NCI-H2029 (cell line): ENCODE measurements at places on chromosomes 3 and 15.

DNA sequence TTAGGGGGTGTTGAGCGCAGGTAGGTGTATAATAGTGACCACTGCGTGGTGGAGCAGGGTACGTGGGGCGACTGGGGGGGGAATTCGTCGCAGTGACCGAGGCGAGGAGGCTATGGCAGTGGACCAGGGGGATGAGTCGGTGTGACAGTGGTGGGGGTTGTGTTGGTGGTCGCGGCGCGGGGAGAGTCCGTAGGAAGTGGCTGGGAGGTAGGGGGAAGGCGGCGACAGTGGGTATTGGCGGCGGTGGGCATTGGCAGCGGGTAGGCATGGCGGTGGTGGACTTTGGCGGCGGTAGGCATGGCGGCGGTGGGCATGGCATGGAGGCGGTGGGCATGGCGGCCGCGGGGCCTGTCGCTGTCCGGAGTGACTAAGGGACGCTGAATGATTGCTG, 739 bp downstream of the SNRPN start:
- DNase-seq: no peak

DNA sequence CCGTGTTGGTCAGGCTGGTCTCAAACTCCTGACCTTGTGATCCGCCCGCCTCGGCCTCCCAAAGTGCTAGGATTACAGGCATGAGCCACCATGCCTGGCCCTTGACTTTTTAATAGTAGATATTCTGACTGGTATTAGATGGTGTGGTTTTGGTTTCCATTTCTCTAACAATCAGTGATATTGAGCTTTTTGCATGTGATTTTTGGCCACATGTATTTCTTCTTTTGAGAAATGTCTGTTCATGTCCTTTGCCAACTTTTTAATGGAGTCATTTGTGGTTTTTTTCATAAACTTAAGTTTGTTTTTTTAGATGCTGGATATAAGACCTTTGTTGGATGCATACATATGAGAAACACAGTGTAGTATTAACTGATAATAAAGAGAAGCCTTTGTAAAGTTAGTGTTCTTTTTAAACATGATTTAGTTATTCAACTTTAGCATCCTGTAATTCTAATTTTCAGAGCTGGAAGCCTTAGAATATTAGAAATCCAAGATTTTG, 280.8 kb downstream of the RBMS3 start:
- no peak for DNase-seq

DNA sequence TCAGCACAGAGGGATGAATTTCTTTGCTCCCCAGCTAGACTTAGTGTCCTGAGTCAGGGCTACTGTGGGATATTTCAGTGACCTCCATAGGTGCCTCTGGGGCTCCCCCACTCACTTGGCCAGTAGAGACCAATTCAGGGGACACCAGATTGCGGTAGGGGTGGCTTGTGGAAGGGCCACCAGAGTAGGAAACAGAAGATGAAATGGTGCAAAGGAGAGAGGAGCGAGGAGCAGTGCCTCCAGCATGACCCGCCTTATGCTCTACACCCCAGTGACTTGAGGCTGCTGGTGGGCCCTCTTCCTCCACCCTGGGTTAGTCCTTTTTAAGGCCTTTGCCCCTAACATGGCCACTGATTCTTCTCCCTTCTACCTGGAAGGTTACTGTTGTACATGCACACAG, 2.5 kb downstream of the AEN start:
- no peak for DNase-seq

DNA sequence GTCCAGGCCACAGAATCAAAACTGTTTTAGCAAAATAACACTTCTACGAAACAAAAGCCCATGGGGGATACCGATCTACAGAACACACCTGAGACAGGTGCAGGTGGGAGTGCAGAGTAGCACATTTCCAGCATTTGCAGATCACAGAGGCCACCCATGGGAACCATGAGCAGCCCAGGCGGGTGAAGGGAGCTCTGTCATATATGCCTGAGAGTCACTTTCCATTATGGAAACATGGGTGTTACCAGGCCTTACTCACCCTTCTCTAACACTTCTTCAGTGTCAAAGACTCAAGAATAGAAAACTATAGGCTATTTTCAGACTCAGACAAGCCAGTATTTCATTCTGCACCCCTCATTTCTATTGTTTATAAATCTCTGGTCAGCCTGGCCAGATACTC, 3.5 kb downstream of the PLA1A start:
- no peak for DNase-seq

DNA sequence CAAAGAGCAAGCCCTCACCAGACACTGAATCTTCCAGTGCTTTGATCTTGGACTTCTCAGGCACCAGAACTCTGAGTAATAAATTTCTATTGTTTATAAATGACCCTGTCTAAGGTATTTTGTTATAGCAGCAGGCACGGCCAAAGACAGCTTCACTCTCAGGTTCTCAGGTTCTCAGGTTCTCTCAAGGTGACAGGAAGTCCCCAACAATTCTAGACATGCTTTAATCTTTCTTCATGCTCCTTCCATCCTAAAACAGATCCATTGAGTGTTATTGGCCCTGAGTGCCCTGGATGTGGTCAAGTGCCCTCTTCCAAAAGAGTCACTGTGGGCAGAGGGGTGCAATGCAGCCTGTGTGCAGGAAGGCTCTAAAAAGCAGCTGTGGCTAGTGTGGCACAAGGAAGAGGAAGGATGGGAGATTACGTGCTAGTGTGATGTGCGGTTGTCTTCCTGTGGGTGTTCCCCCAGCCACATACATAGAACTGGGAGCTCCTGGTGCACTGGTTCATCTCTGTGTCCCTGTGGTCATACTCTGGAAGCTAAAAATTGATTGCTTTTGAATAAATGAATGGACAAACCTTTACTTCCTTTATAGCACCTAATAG, 11.0 kb upstream of the RAB7A start:
- DNase-seq: no peak

DNA sequence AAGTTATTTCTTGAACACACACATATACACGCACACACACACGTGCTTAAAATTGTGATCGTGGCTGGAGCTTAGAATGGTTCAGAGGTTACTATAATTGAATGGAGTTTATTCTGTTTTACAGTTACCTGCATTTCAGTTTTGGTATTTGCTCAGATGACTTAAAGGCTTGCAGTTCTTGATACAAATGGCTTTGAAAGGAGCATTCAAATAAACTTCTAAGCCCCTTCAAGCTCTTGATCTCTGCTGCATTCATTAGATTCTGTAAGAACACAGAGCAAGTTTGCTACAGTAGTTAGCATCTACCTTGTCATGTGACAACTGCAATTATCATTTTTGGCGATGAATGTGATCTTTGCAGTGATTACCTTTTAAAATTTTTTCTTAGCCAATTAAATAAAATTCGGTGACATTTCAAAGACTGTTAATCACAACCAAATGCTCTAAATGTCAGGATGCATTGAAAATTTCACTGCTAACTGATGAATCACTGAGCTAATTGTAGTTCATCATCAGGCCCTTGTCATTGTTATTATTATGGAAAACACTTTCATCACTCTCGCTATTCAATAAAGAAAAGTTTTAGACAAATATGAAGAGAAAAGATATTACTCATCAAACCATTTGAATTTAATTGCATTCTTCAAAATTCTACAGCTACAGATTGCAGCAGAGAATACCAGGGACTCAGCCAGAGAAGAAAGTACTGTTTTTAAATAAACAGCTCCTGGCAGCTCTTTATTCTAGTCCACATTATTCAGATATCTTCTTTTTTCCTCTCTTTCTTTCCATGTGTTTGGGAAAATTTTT, 296.1 kb downstream of the LRTM1 start:
- no peak for DNase-seq

- peak; percentile 79 for DNase-seq
These were observed 57.5 kb upstream of the PRR23E start for GRCh38 chr3:127135241-127136023.

- DNase-seq: no peak
These were observed 281.3 kb upstream of the LMCD1 start for GRCh38 chr3:8220291-8220690.

DNA sequence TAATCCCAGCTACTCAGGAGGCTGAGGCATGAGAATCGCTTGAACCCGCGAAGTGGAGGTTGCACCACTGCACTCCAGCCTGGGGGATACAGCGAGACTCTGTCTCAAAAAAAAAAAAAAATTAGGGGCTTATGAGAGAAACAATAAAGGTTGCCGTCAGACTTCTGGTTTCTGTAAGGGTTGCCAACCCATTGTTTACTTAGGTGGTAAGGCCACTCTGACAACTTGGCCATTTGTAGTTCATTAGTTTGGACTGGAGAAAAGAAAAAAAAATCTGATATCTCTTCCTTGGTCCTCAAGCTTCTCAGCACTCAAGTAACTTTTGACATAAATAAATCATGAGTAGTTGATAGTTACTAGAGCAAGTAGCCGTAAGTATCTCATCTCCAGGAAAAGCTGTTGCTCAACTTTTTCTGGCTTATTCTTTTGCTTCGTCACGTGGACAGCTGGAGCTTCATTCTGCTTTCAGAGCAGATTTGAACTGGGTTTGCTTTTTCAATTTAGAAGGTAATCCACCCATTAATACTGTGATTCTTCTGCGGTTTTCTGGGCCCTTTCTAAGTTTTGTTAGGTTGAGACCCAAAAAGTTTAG, 9.4 kb downstream of the SNX1 start:
- DNase-seq: no peak

DNA sequence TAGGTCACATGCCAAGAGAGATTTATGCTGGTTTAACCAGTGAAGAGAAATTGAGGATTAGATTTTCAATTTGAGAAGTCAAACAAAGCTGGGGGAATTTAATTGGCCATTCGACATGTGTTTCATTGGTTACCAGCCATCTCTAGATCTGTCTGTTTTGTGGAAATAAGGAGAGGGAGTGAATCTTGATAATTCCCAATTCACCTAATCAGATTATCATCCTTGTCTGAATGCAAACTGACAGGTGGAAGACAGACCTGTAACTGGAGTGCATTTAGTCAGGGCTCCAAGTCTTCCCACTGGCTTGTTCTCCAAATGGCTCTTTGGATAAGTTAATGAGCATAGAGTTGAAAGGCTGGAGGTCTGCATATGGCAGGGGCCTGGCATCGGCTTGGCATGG, 1049.3 kb downstream of the NTRK3 start:
- no peak for DNase-seq

DNA sequence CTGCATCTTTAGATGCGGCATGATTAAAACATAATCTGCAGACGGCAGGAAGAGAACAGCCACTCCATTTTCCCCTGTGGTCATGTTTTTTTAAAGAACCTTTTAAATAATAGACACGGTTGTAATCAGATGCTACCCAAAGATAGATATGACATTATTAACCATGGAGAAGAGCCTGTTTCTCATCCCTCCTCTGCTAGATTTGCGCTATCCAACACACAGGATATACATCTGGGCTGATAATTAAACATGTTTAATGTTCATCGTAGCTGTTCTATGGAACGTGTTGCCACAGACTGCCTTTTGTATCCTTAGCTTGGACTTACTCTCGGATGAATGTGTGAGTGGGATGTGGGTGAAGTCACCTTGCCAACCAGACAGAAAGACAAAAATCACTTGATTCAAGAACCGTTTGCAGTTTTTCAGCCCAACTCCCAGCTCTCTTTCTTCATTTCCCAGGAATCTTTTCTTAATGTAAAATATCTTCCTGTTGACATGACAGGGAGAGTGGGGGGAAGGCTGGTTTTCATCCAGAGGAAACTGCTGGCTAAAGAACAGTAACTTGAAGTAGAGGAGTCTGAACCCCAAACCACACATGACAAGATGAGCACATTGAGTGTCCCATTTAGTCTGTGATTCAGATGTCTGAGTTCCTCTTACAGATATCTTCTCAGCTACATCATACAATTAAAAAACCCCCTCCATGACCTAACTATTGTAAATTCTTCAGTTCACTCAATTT, 118.6 kb upstream of the PRICKLE2 start:
- no peak for DNase-seq

- DNase-seq: no peak
These were observed 55.8 kb downstream of the BBX start for GRCh38 chr3:107578523-107578922.

- DNase-seq: no peak
These were observed 18.5 kb downstream of the TXNRD3 start for GRCh38 chr3:126636436-126636835.

DNA sequence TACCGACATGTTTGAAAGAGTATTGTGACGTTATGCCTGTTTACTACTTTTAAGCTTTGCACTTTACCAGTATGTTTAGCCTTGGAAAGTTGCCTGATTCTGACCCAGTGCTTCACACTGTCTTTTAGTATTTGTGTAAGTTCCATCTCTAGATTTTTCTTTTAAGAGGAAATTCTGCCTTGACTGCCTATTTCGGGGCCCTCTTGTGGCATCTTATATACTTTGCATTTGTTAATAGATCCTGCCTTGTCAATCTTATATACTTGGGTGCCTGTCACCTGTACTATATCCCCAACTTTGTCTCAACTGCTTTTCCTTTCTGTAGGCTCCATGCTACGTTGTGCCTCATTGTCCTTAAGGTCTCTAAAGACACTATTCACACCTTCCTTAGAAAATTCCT, 244.6 kb downstream of the STXBP5L start:
- DNase-seq: no peak

DNA sequence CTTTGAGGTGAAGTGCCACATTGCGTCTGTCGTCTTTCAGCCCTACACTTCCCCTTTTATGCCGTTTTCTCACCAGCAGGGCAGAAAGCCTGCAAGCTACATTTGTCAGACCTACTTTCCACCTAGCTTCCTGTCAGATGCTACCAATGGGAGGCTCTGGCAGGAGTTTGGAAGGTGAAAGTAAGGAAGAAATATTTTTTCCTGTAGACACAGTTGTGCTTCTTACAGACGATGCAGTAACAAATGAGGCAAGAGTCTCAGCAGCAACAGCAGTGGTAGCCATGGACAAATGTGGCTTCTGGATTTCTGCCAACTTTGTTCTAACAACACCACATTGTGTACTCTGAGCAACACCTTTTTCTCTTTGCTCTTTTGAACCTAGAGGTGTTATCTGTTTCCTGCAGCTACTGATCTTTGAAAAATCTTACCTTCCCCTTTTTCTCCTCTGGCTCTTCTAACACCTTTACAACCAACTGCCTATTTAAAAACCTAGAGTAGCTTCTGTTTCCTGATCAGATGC, 70.6 kb upstream of the STT3B start:
- peak; percentile 34 for DNase-seq

DNA sequence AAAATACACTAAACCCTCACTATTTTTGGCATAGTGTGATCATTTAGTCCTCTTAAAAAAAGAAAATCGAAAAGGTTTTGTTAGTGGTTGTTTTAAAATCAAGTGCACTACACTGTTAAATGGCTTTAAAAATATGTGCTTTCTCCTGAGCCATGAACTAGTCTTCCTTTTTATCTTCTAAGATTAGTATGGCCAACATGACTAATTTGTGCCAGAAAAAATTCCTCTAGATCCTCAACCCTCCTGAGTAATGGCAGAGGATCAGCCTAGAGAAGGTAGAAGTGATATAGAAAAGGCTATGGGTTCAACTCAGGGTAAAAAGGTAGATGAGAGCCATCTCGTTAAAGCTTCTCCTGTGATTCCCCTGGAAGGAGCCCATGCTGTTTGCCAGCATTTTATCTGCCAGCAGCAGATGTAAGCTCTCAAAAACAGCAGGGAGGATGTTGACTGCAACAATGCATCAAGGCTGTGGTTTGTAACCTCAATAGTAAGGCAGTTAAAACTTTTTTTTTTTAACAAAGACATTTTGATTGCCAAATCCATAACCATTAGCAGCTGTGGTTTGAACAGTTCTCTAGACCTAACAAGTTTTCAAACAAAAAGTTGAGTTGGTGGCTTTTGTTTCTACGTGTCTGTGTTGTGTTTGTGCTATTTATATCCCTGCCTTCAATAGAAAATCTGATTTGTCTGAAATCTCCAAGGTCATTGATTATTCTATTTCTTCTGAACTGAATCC, 30.2 kb upstream of the ZNF609 start:
- no peak for DNase-seq

- no peak for DNase-seq
These were observed 85.0 kb downstream of the CLSTN2 start for GRCh38 chr3:140019946-140020345.
